ENCODE measurements at places on chromosomes 5 and 9. TPM values are rescaled to one million over a fixed set of nuclear protein-coding genes. Genes with fewer than 3 reads are reported as not detected.

GRCh38 chr5:6770826-6771607 lies 57.8 kb downstream of the TENT4A start:
- no peak for DNase-seq

DNA sequence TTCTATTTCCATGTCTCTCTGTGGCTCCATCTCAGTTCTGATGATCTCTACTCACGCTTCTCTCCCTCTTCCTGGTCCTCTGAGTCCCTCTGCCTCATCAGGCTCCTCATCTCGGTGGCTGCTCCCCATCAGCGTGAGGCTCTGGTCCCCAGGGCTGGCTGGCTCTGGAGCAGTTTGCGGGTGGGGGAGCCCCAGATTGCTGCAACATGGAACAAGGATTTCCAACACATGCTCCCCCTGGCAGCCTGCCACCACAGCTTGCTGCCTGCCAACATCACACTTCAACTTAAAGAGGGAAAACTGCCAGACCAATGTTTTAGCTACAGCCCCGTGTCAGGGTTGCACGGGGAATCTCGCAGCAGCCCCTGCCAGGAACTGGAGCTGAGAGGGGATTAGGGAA lies 77.2 kb upstream of the NEK6 start:
- no peak for DNase-seq

DNA sequence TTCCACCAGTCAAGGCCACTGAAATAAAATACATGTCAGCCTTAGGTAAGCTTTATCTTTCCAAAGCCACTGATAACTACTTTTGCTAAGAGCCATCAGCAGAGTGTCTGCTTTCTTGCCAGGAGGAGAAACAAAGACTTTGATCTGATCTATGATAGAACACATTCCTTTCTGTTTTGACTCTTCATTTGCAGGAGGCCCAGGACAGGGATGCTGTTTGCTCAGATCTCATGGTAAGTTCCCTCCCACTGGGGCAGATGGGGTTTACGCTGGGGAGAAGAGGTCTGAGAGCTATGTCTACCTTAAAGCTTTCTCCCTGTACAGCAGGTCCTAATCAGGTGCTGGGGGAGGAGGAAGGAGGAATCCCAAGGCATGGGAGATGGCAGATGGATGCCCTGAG lies 497.6 kb downstream of the NTRK2 start:
- DNase-seq: no peak

- DNase-seq: no peak
Observed at GRCh38 chr5:175800656-175801081, 70.7 kb upstream of the CPLX2 start.

Gene GABBR2
- not detected for total RNA-seq

DNA sequence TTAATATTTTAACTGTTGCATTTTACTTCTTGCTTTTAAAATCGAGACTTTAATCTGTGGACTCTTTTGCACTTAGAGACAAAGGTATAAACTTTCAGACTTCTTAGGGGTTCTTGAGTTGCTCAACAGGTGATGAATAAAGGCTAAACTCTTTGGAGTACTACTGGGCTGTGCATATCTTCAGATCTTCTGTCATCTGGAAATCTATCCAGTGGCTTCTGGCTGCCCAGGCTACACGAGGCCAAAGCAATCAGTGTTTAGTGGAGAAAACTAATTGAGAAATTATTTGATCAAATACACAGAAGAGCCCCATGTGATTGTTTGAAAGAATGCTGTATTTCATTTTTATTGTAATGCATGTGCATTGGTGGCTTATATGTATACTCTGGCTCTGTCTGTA lies 146.1 kb downstream of the PBX3 start:
- DNase-seq: no peak

DNA sequence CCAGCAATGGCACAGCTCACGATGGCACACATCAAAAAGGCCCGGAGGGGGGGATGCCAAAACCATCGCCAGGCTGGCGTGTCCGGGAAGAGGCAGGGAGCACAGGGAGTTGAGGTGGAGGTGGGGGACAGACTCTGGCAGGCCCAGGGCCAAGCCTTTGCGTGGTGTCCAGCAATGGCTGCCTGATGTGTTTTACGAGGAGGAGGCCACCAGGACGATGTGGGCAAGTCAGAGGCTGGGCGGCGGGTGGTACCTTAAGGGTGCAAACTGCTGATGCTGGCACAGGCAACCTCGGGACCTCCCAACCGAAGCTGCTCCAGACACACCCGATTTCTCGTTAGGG lies 4.7 kb downstream of the VAV2 start:
- no peak for DNase-seq

- DNase-seq: no peak
Observed at GRCh38 chr9:127175764-127176163, 53.3 kb upstream of the ANGPTL2 start.

DNA sequence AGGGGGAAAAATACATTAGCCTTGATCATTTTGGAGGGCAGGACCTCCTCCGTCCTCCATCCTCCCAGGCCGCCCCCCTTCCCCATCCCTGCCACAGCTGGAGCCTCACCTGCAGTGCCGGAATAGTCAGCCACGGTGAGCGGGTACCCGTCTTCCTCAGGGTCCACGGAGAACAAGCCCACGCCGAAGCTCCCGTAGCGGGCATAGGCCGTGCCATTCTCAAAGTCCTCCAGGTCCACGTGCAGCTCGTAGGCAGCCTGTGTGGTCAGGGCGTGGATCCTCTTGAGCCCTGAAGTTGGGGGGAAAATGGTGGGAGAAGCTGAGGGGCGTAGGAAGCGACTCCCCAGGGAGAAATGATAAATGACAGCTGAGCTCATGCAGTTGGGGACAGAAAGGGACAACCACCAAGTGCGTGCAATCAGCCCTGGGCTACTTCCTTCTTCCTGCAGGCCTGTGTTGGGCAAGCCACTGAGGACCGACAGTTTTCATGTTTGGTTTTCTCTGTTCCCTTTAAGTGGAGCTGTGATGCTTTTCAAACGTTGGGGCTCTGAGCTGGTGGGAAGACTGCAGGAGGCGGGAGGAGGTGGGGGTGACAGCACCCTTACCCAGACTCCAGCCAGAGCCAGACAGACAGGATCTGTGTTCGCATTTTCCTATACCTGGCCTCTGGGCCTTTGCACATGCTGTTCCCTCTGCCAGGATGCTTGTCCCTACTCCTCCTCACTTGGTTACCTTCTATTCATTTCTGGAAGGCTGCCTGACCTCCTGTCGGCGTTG lies 8.7 kb upstream of the QRFP start:
- no peak for DNase-seq

Gene LRRTM2
- total RNA-seq: not detected

DNA sequence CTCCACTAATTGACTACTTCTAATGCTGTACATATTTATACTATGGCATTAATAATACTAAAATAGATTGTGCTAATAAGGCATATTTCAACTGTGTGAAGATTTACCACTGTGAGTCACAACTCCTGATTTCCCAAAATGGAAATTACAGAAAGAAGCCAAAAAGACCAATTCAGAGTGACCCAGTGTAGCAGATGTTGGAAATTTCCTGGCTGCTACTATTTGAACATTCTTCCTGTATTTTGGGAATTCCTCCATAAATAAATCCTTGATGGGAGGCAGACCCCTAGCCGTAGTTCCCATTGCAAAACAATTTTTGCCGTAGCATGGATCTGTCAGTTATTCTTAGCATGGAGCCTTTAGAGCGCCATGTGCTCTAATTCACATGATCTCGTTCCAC lies 11.4 kb upstream of the PRUNE2 start:
- DNase-seq: no peak

Gene PLAC8L1
- 1.4 TPM for total RNA-seq

Gene ZMYND19
- total RNA-seq: 30.3 TPM

Gene KIF12
- 0.47 TPM for total RNA-seq

DNA sequence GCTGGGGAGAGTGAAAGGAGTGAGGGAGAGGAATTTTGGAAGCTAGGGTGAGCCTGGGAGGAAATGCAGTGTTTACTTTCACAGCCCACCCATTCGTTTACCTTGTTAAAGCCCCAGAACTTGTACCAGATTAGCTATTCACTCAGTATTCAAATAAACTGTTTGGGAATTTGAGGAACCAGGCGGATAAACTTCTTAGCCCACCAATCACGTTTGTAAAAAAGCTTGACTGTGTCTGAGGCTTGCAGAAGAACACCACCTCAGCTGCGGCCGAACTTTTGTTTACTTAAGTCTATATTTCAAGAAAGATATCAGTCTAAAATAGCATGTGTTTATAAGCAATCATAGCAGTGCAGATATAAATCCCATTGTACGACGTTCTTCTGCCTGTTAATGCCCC lies 5.2 kb upstream of the TLE1 start:
- no peak for DNase-seq

DNA sequence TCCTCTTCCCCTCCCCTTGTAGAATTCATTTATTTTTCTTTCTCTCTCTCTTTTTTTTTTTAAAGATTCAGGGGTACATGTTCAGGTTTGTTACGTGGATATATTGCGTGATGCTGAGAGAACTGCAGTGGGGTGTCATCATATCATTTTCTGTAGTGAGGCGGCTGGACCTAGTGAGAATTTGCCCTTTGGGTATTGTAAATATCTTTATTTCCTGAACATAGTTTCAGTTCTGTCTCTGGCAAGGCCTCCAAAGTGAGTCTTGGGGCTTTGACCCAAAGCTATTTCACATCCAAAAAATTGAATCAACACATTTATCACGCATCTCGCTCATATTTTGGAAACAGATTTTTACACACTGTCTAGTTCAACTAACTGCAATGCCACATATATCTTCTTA lies 25.4 kb upstream of the MYOT start:
- no peak for DNase-seq

- no peak for DNase-seq
Observed at GRCh38 chr5:68196876-68197275, 18.7 kb upstream of the PIK3R1 start.

DNA sequence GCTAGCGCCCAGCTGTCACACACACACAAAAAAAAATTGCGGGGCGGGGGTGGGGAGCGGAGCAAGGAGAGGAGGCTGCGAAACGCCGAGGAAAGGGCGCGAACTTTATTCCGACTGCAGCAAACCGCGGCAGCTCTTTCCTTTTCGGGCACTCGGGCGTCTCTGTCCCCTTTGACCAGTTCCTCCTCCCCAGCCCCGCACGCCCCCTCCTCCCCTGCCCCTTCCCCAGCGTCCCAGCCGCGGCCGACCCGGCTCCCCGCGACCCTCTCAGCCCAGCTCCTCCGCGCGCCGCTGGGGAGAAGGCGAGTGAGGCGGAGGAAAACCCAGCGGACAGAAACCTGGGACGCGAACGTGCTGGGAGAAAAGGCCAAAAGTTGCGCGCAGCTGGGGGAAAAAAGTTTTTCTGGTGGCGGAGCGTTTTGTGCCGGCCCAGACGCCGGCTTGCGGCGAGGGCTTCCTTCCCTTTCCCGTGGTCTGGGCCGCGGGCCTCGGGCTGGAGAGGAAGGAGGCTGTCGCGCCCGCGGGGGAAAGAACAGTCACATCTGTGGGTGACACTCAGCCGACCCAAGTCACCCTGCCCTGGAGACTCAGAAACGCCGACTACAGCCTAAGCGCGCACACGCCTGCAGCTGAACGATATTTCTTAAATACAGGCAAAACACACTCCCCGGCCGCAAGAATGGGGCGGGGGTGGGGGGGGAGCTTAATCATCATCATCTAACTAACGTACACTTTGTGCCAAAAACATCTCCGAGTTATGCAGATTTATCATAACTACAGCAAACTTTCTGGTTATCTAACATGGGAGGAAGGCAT lies 1.1 kb upstream of the BNC2 start:
- DNase-seq: no peak

GRCh38 chr9:90848866-90849265 lies 47.2 kb downstream of the SYK start:
- DNase-seq: peak; percentile 59

Gene SPINK4
- not detected for total RNA-seq

DNA sequence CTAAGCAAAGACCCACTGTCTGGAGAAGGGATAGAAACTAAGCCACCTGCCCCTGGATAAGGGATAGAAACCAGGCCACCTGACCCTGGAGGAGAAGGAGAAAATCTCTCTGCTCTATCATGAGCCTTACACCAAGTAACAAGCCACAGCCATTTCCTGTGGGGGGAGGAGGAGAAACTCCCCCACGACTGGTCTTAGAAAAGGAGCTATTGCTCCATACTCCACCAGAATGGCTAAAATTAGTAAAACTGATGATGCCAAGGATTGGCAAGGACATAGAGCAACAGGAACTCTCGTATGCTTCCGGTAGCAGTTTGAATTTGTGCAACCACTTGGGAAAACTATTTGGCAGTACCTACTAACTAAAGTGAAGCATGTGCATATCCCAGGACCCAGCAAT lies 70.8 kb downstream of the ACTL7B start:
- DNase-seq: no peak

GRCh38 chr5:110324876-110325275 lies 401.6 kb downstream of the TMEM232 start:
- DNase-seq: no peak

Gene TMEM171
- total RNA-seq: 38.1 TPM

DNA sequence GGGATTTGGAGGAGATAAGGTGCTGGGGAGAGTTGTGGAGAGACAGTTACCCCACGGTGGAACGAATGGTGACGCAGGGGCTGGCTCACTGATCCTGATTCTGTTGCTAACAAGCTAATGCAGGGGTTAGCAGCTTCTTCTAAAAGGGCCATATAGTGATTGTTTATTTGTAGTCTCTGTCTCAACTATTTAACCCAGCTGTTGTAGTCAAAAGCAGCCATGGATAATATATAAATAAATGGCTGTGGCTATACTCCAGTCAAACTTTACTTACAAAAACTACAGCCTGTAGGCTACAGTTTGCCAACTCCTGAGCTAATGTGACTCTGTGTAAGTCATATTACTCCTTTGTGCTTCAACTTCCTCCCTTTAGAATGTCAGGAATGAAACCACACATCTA lies 21.8 kb downstream of the STOM start:
- DNase-seq: no peak

GRCh38 chr9:133113949-133114885 lies 6.8 kb downstream of the RALGDS start:
- peak; percentile 90 for DNase-seq

Gene NPR3
- total RNA-seq: 92.2 TPM

DNA sequence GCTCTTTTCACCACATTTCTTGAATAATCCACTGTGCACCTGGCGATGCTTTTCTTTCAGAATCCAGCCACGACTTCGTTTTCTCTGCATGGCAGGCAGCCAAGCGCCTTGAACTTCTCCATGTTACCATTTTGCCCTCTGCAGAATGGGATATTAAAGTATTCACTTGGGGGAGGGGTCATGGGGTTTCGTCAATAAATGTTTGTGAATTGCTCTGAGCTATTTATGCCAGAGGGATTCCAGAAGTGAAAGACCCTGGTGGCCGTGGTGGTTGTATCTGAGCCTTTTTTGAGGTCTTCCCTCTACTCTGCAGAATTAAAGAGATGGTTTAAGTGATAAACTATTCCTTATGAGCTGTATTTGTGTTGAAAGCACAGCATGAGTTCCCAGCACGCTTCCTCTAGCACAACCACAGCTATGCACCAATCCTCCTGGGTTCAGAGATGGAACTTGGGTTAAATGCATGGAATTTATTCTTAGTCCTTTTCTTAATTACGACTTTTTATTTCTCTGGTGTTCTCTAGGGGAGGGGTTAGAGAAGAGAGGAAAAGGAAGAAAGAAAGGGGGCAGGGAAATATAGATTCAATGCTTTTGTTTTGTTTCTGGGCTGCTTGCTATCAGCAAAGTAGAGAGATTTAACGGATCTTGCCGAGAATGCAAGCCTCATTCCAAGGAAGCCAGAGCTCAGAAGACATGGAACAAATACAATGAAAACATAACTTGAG lies 478.2 kb upstream of the TNC start:
- peak; percentile 88 for DNase-seq

Gene PLCXD3
- not detected for total RNA-seq

Data from osteocyte (in vitro differentiated cells).